ENCODE measurements at places on chromosomes 1 and 21.

GRCh38 chr1:78184460-78185072, 138.8 kb downstream of the GIPC2 start:
- DNase-seq, result no peak

DNA sequence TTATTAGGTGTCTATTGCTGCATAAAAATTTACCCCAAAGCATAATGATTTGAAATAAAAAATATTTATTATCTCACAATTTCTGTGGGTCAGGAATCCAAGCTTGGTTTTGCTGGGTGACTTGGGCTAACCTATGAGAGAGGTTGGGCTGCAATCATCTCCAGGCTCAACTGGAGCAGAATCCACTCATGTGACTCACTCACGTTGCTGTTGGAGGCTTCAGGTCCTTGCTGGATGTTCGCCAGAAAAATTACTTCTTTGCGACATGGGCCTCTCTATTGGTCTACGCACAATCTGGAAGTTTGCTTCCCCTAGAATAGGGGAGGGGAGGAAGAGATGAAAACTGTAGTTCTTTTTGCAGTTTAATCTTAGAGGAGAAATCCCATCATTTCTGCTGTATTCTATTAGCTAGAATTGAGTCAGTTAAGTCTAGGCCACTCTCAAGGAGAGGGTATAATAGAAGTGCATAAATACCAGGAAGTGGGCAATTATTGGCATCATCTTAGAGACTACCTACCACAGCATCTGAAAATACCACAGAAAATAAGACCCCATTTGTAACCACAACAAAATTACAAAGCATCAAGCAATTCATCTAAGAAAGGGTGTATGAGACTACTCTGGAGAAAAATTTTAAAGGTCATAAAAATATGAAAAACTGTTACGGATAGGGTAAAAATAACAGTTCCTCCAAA, 5.7 kb upstream of the FASLG start:
- DNase-seq, result no peak

- DNase-seq, result no peak
Measured at GRCh38 chr1:68083686-68084085, 33.3 kb upstream of the DIRAS3 start.

DNA sequence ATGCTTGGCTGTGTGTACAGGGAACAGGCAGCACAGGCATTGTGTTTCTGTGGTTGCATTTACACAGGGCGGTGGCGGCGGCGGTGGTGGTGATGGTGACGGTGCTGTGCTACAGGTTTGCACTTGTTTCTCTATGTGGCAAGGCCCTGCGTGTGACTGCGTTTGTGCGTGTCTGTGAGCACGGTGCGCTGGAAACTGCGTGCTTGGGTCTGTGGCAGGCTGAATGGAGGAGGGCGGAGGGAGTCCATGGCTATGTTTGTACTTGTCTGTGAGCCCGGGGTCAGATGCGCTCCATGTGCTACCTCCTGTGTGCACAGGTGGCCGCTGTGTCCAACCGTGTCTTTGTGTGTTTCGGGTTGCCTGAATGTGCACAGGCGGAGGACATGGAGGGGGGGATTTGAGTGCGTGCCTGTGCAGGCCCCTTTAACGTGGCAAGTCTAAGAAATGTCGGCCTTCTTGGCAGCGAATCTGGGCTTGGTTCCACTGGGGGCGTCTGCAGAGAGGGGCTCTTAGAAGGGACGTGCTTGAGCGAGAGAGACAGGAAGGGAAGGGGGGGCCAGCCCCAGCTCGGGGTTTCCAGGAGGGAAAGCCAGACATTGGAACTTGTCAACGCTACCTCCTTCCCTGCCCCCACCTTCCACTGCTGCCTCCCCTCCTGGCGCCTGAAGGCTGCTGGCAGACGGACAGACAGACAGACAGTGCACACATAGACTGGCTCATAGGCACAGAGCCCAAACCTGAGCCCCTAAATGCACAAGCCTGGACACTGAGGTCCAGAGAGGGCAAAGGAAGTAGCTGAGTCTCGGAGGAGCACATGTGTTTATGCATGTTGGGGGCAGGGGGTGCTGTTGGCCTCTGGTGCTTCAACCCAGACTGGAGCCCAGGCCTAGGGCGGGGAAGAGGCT, 32.7 kb upstream of the WASF2 start:
- peak; percentile 73 for DNase-seq

GRCh38 chr1:178275049-178275448, 181.1 kb downstream of the RASAL2 start:
- DNase-seq, result no peak

- DNase-seq, result no peak
Measured at GRCh38 chr1:33036051-33036525, 595 bp downstream of the AK2 start.

DNA sequence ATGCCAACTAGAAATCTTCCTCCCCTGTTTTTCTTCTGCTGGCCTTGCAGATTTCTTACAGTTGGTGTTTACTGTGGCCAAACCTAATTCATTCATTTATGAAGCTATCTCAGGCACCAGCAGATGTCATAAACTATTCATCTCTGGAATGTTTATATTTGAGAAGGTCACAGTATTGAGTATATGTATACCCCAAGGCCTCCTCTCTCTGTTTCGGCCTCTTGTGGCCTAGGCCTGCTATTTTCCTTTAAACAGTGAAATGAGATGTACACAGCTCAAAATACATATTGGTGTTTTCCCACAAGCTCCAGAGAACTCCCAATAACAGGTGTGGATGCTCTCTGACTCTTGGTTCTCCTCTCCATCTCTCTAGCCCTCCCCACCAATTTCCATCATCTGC, 520.7 kb upstream of the CAMK1G start:
- no peak for DNase-seq

DNA sequence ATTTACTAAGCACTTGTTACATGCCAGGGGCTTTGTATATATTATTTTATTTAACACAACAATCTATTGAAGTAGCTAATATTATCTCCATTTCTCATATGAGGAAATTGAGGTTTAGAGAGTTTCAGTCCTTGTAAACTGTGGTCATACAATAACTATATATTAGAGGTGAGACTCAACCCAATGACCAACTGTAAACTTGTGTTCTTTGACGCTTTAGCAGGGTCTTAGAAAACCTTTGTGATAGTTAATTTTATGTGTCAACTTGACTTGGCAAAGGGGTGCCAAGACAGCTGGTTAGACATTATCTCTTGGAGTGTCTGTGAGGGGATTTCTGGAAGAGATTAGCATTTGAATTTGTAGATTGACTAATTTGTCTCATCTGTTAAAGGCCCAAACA, 252.4 kb upstream of the B3GALT2 start:
- DNase-seq, result no peak

GRCh38 chr1:202860744-202861419, 28.1 kb downstream of the RABIF start:
- peak; percentile 84 for DNase-seq

Data from NCI-H345 (cell line).